ENCODE measurements at places on chromosomes 7 and 10.
A peak's percentile ranks its signal among the peaks of the same experiment; 100 is the strongest.

DNA sequence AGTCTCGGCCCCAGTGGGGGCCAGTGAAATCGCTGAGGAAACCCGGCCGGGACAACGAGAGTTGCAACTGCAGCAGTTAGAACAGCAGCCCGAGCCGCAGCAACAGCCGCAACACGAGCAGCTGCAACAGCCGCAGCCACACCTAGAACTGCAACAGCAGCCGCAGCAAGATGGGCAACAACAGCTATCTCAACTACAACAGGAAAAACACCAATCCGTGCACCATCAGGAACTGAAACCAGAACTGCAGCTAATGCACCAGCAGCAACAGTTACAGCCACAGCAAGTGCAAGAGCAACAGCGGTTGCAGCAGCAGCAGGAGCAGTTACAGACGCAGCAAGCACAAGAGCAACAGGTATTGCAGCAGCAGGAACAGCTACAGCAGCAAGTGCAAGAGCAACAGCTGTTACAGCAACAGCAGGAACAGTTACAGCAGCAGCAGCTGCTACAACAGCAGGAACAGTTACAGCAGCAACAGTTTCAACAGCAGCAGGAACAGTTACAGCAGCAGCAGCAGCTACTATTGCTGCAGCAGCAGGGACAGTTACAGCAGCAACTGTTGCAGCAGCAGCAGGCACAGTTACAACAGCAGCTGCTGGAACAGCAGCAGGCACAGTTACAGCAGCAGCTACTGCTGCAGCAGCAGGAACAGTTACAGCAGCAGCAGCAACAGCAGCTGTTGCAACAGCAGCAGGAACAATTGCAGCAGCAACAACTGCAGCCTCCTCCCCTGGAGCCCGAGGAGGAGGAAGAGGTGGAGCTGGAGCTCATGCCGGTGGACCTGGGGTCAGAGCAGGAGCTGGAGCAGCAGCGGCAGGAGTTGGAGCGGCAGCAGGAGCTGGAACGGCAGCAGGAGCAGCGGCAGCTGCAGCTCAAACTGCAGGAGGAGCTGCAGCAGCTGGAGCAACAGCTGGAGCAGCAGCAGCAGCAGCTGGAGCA lies 6.1 kb downstream of the ZNF853 start:
- peak; percentile 16 for DNase-seq

- no peak for DNase-seq
These were observed 209.8 kb upstream of the RHOBTB1 start for GRCh38 chr10:61153771-61154170.

- DNase-seq = no peak
These were observed 52.9 kb downstream of the AP3M1 start for GRCh38 chr10:74097776-74098175.

GRCh38 chr7:142964502-142965246 lies 2.5 kb upstream of the KEL start:
- DNase-seq = no peak

DNA sequence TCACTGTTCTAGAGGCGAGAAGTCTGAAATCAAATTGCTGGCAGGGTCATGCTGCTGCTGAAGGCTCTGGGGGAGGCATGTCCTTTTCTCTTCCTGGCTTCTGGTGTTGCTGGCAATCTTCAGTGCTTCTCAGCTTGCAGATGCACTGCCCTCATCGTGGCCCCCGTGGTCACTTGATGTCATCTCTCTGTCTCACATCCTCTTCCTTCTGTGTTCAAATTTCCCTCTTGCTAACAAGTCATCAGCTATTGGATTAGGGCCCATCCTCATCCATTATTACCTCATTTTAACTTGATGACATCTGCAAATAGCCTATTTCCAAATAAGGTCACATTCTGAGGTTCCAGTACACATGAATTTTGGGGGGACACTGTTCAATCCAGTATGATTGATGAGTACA lies 36.6 kb upstream of the SRGN start:
- no peak for DNase-seq

GRCh38 chr7:152968514-152968913 lies 209.0 kb downstream of the ACTR3B start:
- DNase-seq = no peak

GRCh38 chr10:125329056-125329455 lies 168.7 kb upstream of the CTBP2 start:
- DNase-seq = no peak

DNA sequence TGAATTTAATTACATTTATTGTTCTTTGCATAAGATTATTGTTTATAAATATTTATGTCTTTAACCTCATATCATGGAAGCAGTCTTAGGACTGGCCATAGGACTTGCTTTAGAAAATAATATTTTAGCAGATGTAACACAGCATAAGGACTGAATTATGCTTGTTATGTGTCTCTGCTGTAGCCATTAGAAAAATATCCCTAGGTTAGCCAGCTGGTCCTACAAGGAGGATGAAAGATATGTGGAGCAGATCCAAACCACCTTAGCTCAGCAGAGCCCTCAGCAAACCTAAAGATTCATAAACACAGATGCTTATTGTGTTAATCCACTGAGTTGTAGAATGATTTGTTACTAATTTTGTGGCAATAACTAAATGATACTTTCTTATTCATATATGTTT lies 166.0 kb upstream of the COL1A2 start:
- DNase-seq = no peak

DNA sequence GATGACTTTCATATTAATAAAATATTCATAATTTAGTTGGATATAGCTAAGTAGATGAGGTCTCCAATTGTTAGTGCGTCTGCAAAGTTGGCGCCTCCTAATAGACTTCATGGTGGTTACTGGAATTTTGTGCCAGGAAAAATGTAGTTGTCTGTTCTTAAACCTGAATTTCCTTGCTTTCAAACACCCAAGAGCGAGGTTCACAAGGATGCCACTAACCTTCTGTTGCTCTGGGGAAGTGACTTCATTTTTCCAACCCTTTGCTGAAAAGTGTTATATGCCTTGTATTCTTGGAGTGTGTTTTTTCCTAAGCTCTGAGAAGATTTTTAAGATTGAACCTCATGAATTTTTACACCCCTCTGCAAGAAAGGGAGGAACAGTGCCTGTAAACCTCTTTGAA lies 98.9 kb upstream of the GLCCI1 start:
- DNase-seq = no peak

GRCh38 chr7:87204933-87205332 lies 14.6 kb downstream of the TMEM243 start:
- no peak for DNase-seq

- no peak for DNase-seq
These were observed 34.1 kb downstream of the CHST3 start for GRCh38 chr10:71998119-71998839.

DNA sequence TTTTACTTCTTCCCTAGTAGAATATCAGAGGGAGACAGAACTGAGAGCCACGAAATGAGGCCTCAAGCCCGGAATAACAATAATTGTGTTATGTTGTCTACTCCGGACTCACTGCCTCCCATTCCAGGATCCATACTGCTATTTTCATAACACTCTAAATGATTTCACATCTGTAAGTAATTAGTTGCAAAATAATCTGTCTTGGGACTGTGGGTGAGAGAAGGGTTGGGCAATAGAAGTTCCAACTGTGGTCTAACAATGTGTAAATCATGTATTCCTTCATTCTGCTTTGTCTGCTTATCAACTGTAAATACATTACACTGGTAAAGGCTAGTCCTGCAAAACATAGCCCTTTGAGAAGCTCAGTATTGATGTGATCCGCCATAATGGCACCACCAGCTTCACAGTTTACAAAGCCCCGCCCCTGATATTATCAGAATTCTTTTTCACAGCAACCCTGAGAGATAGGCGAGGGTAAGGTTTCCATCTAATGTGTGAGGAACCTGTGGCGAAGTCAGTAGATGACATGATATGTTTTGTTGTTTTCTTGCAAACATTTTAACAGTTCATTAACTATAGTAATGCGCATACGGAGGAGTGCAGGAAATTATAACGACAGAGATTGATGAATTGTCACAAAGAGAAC lies 265.7 kb upstream of the BMPER start:
- no peak for DNase-seq

DNA sequence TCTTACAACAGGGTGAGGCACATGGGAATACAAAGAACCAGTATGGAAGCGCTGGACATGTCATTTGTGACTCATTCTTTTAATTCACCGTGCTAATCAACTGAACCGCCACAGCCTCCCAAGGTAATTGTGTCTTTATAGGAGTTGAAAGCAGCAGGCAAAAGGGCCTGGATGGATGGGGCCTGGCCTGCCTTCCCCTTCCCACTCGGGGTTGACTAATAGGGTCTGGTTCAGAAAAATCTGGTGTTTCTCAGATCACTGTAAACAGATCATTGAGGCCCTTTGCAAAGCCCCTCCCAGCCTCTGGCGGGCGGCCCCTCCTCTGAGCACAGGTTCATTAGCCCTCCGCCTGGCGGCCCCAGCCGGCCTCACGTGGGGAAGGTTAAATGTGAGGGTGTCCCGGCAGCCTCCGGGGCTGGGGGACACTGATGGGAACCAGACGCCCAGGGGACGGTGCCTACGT lies 100.8 kb downstream of the EBF3 start:
- DNase-seq = no peak

GRCh38 chr10:5748394-5748803 lies 63.8 kb downstream of the TASOR2 start:
- no peak for DNase-seq

- no peak for DNase-seq
These were observed 4.5 kb upstream of the ITGB1 start for GRCh38 chr10:32962521-32962920.

DNA sequence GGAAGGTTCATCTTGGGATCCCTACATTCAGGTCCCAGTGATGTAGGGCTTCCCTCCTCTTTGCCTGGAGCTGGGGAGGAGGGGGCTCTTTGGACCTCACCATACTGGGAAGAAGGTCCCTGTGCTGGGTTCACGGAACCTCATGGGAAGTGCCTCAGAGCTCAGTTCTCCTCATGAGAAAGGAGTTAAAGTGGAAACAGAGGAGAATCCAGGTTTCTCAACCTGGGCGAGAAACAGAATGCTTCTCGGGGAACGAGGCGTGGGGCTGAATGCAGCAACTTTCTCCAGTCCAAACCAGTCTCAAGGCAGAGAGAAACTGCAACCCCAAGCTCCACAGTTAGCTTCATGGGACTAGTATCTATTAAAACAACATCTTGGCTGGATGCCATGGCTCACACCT lies 382.7 kb upstream of the FOXK1 start:
- no peak for DNase-seq

DNA sequence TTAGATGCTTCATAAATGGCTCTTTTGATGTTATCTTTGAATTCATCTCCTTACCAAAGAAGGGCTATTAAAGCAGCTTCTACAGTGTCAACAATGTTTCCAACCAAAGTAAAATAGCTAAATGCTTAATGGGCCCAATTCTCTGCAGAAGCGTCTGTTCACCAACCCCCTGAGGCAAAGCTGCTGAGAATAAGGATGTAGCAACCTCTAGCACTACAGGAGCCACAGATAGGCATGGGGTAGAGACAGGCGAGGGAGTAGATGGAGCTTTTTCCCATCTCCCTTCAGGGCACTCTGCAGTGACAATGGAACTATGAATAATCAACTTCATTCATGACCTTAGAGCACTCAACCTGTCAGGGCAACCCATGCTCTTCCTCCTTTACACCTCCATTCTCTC lies 134.1 kb downstream of the FZD1 start:
- no peak for DNase-seq

GRCh38 chr7:35725280-35725680 lies 30.3 kb upstream of the HERPUD2 start:
- DNase-seq = peak; percentile 79

- no peak for DNase-seq
These were observed 597.3 kb downstream of the PTPRN2 start for GRCh38 chr7:157990226-157990880.

GRCh38 chr10:55820071-55820470 lies 541.0 kb downstream of the ZWINT start:
- DNase-seq = no peak

DNA sequence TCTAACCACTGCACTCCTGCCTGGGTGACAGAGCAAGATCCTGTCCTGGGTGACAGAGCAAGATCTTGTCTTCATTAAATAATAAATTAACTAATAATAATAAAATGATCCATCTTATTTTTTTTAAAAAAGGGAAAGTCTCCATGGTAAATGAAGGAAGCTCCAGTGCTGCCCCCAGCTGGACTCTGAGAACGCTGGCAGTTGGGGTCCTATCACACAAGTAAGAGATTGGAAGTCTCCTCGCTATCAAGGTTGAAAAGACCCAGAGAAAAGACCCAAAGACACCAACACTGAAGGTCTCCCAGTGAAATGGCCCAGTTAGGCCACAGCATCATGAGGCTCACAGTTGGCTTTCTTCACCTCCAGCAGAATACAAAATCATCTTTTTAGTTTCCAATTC lies 13.8 kb upstream of the C10orf67 start:
- no peak for DNase-seq

DNA sequence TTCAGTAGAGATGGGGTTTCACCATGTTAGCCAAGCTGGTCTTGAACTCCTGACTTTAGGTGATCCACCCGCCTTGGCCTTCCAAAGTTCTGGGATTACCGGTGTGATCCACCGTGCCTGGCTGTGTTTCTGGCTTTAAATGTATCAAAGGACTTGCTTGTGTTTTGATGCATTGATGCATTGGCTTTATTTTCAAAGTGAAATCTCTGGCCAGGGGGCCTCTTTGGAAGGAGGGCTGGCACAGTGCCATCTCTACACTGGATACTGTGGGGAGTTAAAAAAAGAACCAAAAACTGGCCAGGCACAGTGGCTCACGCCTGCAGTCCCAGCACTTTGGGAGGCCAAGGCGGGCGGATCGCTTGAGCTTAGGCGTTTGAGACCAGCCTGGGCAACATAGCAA lies 16.0 kb downstream of the MNX1 start:
- DNase-seq = no peak

- DNase-seq = peak; percentile 61
These were observed 760 bp downstream of the CBX3 start for GRCh38 chr7:26202019-26202990.

- no peak for DNase-seq
These were observed 104.9 kb upstream of the ABCB5 start for GRCh38 chr7:20510573-20510900.

DNA sequence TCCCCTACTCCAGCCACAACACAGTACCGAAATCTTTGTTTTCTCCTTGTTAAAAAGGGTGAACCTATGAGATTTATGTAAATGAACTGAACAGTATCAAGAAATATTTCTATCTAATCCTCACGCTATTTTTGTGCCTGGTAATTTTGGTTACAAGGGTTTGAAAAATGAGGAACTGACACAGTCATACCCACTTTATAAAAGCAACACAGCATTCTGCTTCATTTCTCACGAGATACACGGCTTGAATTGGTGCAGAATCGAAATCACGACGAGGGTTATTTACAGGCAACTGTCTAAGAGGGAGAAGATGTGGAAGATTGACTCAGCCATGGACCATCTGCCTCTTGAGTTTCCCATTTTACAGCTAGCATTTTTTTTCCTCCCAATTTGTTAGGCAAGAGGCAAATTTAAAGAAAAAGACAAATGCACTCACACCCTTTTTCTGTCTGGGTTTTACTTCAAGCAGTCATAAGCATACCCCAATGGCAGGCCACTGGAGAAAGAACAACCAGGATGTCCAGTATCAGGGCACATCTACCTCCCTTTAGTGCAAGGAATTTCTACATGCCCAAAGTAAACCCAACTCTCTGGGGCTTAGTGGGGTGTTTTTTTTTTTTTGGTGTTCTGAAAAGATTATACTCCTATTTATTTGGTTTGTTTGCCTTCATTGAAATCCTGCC lies 108.1 kb downstream of the ITGB8 start:
- no peak for DNase-seq

Measured in CD4-positive, alpha-beta T cell treated with Interleukin-10 for 1 hour (primary cell).